ENCODE measurements at places on chromosomes 12 and 14.

DNA sequence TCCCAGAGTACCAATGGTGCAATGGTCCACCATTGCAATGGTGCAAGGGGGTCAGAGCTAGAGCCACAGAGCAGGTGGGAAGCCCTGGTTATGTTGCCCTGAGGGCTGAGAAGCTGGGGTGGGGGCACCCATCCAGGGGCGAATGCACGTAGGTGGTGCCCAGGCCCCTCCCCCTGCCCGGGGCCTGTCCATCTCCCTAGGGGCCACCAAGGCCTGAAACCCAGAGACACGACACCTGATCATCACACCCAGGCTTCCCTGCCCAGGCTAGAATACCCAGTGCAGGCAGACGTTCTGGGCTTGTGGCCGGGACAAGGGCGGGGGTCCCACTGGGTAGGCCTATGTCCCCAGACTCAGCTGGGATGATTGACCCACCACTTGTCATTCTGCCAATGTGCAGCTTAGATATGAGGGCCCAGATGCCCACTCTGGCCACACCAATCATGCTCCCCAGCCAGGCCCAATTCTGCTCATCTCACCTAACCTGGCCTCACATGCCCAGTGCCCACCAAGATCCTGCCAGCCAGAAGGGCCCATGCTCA is 83.2 kb downstream of the ALG10 start:
- peaks cover 17% of the 10 kb centered on the region for H3K27me3 ChIP-seq
- no peaks in the 10 kb centered on the region for H3K4me1 ChIP-seq
- H3K27ac ChIP-seq: no peak overlapping the region
- H3K4me3 ChIP-seq: no peak overlapping the region
- DNase-seq: no peak
- H3K36me3 ChIP-seq: no peaks in the 10 kb centered on the region

DNA sequence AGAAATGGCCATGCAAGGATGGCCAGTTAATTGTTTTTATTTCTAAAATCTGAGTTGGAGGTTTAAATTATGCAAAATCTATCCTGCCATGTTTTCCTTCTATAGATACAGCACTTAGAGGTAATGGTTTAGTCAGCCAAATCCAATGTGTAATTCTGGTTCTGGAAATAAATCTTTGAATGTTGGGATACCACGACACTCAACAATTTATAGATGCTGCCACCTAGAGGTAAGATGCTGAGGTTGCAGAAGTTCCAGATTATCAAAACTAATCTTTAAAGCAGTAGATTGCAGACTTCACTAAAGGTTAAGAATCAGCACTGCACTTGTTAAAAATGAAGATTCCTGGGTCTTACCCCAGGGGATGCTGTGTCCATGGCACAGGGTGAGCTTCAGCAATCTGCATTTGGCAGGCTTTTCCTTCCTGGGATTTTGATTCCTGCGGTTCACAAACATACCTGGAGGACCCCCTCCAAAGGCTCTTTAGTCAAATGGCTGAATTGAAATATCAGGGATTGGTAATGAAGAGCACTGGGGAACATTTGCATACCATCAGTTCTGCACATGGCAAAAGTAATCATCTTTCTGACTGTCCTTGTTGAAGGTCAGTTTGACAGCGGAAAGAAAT is 53.4 kb upstream of the ANO4 start:
- no peaks in the 10 kb centered on the region for H3K27me3 ChIP-seq
- H3K27ac ChIP-seq: no peak overlapping the region
- no peaks in the 10 kb centered on the region for H3K36me3 ChIP-seq
- DNase-seq: no peak
- H3K4me3 ChIP-seq: no peak overlapping the region

DNA sequence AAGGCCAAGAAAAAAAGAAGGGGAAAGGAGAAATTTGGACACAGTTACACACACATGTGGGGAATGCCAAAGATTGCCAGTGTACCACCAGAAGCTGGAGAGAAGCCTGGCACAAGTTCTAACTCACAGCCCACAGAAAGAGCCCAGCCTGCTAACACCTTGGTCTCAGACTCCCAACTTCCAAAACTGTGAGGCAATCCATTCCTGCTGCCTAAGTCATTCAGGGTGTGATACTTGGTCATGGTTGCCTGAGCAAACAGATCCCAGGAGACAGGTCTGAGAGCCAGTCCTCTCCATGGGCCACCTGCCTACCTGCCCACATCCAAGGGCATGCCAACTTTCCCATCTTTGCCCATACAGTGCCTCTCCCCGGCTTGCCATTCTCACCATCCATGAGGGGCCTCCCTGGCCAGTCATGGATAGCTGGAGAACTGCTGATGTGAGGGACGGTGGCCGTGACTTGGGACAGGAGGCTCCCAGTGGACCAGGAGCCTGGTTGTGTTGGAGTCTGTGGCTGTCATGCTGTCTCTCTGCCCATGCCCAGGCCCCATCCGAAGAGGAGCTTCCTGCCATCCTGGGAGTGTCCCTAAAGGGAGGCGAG is 198.0 kb upstream of the RTL1 start:
- H3K4me3 ChIP-seq: no peak overlapping the region
- no peaks in the 10 kb centered on the region for H3K27me3 ChIP-seq
- no peak overlapping the region for H3K27ac ChIP-seq
- DNase-seq: no peak

DNA sequence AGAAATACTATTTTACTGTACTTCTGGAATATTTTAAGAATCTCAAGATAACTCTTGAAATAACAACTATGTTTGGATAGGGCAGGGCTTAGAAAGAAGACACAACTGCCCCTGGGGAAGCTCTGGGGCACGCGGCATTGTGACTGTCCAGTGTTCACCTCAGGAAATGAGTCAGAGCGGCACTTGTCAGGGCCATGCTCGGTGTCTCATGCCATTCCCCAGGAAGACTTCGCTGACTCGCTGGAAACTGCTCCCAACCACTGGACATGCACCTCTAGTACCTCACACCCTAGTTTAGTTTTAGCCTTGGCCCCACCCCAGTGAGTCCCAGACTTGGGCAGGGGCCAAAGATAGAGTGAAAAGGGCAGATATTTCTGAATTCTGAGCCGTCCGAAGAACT is 192.0 kb downstream of the TTC7B start:
- no peaks in the 10 kb centered on the region for H3K27me3 ChIP-seq
- H3K27ac ChIP-seq: peak overlapping the region; percentile 78
- H3K4me3 ChIP-seq: no peak overlapping the region
- DNase-seq: peak; percentile 87
- peaks cover 23% of the 10 kb centered on the region for H3K4me1 ChIP-seq

- no peak for DNase-seq
- no peak overlapping the region for H3K27ac ChIP-seq
- H3K27me3 ChIP-seq: no peaks in the 10 kb centered on the region
- peaks cover 81% of the 10 kb centered on the region for H3K36me3 ChIP-seq
Measured at GRCh38 chr14:73198253-73198652, 39.1 kb upstream of the PAPLN start.

- H3K4me3 ChIP-seq: no peak overlapping the region
- DNase-seq: no peak
- H3K27ac ChIP-seq: no peak overlapping the region
- no peaks in the 10 kb centered on the region for H3K36me3 ChIP-seq
- no peaks in the 10 kb centered on the region for H3K27me3 ChIP-seq
Measured at GRCh38 chr12:93115198-93115601, 186.1 kb upstream of the EEA1 start.

- no peaks in the 10 kb centered on the region for H3K27me3 ChIP-seq
- peaks cover 8% of the 10 kb centered on the region for H3K4me1 ChIP-seq
- H3K27ac ChIP-seq: no peak overlapping the region
Measured at GRCh38 chr14:37869633-37870032, 274.2 kb downstream of the TTC6 start.

DNA sequence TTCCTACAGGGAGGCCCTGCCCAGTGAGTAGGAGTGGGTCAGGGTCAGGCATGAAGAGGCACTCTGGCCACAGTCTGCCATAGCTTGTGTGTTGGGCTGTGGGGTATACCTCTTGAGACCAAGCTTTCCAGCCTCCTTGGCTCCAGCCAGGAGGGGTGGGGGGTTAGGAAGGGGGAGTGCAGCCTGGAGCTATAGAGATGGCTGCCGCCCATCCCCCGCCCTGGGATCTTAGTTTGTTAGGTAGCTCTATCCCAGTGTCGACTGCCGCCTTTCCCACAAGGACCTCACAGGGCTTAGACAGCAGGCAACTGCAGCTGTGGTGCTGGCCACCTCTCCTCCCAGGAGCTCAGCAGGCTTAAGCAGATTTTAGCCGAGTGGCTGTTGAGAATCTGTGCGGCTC is 216.4 kb downstream of the PLCZ1 start:
- no peaks in the 10 kb centered on the region for H3K27me3 ChIP-seq
- H3K4me1 ChIP-seq: no peaks in the 10 kb centered on the region
- no peaks in the 10 kb centered on the region for H3K36me3 ChIP-seq

DNA sequence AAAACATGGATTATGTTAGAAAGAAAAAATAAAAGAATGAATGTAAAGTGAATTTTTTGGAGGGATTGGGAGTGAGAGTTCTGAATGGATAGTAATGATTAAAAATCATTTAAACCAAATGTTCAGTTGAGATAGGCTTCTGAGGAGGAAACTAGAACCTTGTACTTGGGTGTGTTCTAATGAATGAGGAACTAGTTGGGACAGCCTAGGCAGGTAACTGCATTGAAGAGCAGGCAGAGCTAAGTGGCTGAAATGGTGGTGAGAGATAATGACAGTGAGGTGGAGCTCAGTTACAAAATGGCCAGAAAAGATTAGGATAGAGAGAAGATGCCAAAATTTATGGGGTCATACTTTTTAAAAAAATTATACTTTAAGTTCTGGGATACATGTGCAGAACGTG is 132.9 kb downstream of the ATP23 start:
- peaks cover 10% of the 10 kb centered on the region for H3K4me1 ChIP-seq
- no peaks in the 10 kb centered on the region for H3K36me3 ChIP-seq
- no peak overlapping the region for H3K4me3 ChIP-seq
- DNase-seq: no peak
- no peaks in the 10 kb centered on the region for H3K27me3 ChIP-seq

GRCh38 chr12:13060581-13060980 is 16.4 kb downstream of the FAM234B start:
- H3K36me3 ChIP-seq: no peaks in the 10 kb centered on the region
- no peak overlapping the region for H3K4me3 ChIP-seq
- H3K27me3 ChIP-seq: no peaks in the 10 kb centered on the region
- no peaks in the 10 kb centered on the region for H3K4me1 ChIP-seq
- no peak for DNase-seq

GRCh38 chr14:102187568-102188001 is 47.9 kb downstream of the WDR20 start:
- DNase-seq: no peak
- H3K4me1 ChIP-seq: peaks cover 25% of the 10 kb centered on the region
- no peaks in the 10 kb centered on the region for H3K27me3 ChIP-seq
- H3K27ac ChIP-seq: peak overlapping the region; percentile 46

DNA sequence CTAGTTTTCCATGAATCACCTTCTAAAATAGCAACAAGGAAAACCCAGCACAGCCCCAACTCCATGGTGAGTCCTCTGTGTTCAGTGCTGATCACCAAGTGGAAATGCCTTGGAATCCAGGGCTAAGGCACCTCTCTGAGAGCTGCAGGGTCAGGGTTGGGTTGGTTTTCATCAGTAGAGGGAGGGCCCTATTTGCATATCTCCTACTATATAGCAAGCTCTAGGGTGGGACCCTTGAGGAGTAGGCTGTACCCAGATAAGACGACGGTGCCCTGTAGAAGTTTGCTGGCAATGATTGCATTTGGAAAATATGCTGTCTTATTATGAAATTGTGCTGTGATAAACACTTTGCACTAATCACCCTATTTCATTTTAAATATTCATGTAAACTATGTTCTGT is 1011.8 kb downstream of the TMEM121 start:
- H3K4me3 ChIP-seq: no peak overlapping the region
- no peaks in the 10 kb centered on the region for H3K36me3 ChIP-seq
- no peaks in the 10 kb centered on the region for H3K4me1 ChIP-seq
- no peak overlapping the region for H3K27ac ChIP-seq
- H3K27me3 ChIP-seq: peaks cover 4% of the 10 kb centered on the region

DNA sequence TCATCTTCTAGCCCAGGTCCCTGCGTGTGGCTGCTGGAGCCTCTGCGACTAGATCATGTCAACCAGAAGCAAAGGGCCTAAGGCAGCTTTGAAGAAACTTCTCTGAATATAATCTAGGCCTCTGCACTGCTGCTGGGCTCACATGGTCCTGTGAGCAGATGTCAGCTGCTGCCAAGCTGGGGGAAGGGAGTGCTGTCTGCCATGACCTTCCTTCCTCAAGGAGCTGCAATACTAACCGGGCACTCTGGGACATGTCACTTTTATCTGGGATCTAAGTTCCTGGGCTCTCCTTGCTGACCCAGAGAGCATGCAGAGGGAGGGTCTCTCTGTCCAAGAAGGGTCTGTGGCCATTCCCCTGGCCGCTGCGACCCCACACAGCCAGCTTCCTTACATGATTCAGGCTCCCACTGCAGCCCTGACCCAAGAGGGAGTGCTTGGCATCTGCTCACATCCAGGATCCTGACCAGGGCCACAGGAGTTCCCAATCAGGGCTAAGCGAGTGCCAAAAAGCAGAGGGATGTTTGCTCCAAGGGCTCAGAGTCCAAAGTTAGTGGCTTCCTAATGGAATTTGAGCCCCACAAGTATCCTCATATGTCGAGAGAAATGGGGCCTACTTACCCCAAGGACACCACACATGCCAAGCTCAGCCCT is 74.0 kb downstream of the PLEKHG3 start:
- no peak overlapping the region for H3K4me3 ChIP-seq
- H3K36me3 ChIP-seq: no peaks in the 10 kb centered on the region

DNA sequence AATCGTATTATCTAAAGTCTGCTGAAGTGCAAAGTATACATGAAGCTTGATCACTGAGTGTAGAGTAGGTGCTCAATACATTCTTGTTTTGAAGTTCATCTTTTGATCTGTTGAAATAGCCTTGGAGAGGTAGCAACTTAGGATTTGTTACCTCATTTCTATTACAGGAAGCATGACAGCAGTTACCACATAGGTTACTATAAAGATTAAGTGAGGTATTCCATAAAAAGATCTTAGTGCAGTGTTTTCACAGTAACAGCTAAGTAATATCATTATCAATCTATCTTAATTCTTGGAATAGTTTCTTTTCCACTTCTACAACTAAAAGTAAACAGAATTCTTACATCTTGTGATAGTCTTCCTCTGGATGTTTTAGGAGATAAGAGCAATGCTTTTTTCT is 50.9 kb downstream of the BTBD7 start:
- H3K4me1 ChIP-seq: no peaks in the 10 kb centered on the region
- DNase-seq: no peak
- H3K27me3 ChIP-seq: no peaks in the 10 kb centered on the region

GRCh38 chr14:48251290-48251689 is 575.9 kb upstream of the MDGA2 start:
- no peaks in the 10 kb centered on the region for H3K4me1 ChIP-seq
- peaks cover 43% of the 10 kb centered on the region for H3K27me3 ChIP-seq
- no peak for DNase-seq
- no peaks in the 10 kb centered on the region for H3K36me3 ChIP-seq
- no peak overlapping the region for H3K27ac ChIP-seq
